Activated gamma-delta T cell treated with anti-CD3 and anti-CD28 coated beads, Interleukin-2, amount 50 U/mL, for 16 hours (primary cell): ENCODE measurements at places on chromosomes 11 and 22.
A peak's percentile ranks its signal among the peaks of the same experiment; 100 is the strongest.

DNA sequence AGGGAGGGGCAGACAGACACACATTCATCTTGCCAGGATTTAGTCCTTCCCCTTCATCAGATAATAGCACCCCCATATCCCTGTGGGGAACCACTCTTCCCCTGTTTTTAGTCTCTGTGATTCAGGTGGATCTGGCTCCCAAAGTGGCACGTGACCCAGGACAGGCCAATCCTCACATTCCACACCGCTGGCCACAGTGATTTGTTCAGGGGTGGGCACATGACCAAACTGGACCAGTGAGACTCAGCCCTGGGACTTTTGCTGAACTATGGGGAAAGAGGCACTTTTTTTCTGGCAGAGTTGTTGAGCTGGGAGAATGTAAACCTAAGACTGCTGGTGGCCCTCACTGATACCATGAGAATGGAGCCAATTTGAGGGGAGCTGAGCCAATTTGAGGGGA lies 19.1 kb upstream of the KCNJ11 start:
- no peak for DNase-seq

DNA sequence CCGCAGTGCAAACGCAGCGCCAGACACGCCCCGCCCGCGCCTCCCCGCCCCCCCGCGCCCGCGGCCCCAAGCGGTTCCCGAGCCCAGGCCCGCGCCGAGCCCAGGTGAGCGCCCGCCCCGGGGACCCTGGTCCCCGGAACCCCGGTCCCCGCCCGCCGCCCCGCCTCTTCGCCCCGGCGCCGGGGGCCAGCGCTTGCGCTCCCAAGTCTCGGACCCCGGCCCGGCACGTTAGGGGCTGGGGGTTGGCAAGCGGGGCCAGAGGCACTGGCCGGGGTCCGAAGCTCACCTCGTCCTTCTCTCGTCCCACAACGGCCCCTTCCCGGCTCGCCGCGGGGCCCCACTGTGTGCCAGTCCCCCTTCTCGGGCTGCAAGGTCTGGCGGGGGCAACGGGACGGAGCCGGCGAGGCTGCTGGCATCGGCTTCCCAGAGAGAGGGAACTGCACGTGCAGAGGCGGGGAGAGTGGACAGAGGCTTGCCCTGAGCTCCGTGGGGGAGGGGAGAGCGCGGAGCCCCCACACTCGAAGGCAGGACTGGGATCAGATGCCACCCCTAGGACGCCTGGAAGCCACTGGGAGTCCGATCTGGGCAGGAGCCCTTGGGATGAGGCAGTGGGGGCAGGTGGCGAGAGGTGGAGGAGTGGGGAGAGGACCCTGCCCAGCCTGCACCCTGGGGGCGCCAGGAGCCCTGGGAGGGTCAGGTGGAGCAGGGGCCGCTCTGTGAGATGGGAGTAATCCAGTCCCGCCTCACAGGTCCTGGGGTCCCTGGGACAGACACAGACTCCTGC lies 1.8 kb upstream of the AIFM3 start:
- DNase-seq = no peak

DNA sequence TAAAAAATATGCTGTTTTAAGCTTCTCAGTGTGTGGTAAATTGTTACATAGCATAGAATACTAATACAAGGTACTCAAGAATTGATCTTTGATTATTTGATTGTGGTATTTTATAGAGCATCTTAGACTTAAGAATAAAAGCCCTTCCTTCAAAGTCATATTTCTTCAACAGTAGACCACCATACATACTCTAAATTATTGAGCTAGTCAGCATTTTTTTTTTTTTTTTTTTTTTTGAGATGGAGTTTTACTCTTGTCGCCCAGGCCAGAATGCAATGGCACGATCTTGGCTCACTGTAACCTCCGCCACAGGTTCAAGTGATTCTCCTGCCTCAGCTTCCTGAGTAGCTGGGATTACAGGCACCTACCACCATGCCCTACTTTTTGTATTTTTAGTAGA lies 436.7 kb upstream of the LUZP2 start:
- DNase-seq = no peak

- no peak for DNase-seq
Measured at GRCh38 chr11:75066061-75066460, 30.6 kb downstream of the OR2AT4 start.

DNA sequence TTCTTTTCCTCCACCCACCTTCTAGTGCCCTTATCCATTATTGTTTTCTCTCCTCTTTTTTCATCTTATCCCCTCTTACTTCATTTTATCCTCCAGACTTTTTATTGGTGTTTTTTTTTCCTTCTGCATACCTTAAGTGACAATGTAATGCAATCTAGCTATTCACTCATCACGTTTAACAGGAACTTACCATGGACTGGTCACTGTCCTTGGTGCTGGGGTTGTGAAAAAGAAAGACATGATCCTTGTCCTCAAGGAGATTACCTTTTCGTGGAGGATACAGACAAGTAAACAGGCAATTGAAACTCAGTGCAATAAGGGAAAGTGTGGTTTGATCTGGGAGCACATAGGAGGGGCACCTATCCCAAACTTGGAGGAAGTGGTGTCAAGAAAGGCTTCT lies 20.7 kb downstream of the SYT9 start:
- no peak for DNase-seq

DNA sequence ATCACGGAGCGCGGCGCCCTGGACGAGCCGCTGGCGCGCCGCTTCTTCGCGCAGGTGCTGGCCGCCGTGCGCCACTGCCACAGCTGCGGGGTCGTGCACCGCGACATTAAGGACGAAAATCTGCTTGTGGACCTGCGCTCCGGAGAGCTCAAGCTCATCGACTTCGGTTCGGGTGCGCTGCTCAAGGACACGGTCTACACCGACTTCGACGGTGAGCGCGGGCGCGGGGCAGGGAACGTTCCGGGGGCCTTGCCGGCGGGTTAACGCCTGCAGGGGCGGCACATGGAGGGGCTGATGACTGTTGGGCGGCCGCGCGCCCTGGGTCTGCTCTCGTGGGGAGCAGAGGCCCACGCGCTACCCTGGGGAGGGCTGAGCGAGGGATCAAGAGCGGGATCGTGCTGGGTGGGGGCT lies 1.0 kb downstream of the PIM3 start:
- no peak for DNase-seq

GRCh38 chr11:94853836-94854235 lies 85.7 kb downstream of the AMOTL1 start:
- DNase-seq = no peak

DNA sequence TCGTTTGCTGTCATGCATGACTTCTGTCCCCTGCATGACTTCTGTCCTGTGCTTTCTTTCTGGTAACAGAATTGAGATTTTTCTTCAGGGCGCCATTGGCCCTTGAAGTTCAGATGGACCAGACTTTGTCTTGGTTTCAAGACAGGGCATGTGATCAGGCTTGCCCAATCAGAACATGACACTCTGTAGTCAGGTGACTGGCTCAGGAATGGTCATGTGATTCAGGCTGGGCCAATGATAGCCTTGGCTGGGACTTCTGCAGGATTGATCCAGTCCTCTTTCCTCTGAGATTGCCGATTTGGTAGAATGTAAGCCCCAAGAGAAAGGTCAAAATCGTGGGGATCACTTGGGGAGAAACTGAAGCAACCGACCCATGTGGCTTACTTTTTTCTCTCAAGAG lies 90.5 kb upstream of the ALX4 start:
- DNase-seq = no peak

DNA sequence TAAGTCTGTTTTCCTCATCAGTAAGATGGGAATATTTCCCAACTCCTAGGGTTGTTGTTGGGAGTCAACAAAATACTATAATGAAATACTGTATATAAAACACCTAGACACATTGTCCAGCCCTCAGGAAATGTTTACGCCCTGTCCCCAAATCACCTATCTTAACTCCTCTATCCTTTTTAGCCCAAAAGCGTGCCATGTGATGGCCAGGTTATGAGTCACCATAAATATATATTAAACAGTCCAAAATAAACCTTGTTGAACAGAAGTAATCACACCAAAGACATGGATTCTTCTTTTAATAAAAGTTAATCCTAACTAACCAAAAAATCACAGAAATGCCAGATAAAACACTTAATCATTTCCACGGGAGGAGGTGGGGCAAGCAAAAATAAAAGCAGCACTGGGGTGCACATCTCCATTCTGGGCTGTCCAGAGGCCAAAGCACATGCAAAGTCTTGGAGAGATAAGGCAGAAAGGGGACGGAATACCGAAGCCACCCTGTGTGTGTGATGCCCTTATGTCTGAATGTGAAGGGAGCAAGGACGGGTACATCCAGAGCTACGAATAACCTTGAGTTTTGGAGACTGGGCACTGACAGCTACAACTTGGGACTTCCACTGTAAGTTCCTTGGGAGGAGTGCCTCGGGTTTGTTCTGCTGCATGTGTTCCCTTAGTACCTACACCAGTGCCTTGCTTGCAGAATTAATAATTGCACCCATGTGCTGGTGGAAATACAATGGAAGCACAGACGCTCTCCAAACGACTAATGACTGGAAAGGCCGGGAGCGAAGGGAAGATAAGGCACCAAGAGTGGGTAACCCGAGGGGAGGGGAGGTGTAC lies 1.1 kb downstream of the OSBP start:
- no peak for DNase-seq

DNA sequence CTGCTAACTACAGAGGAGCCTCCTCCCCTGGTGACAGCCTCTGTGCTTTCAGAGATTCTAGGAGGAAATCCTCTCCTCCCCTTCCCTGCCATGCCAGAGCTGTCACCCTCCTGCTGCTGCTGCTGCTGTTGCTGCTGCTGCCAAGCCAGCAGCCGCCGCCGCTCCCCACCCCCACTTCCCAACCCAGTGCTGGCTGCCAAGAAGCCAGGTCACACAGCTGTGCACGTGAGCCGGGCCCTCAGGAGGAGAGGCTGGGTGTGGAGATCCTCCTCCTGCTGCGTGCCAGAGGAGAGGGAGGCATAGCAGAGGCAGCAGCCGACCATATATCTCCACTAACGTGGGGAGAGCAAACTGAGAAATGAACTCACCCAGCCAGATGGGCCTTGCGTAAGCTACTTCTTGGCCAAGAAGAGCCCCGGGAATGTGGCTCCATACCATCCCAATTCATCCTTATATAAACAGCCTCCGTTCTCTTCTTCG lies 12.4 kb downstream of the CRY2 start:
- DNase-seq = no peak

GRCh38 chr11:85913513-85913912 lies 58.3 kb downstream of the CCDC83 start:
- no peak for DNase-seq

- DNase-seq = no peak
Measured at GRCh38 chr11:47004595-47005033, 68.1 kb downstream of the CSTPP1 start.

GRCh38 chr22:46663001-46663400 lies 42.8 kb downstream of the GRAMD4 start:
- DNase-seq = no peak

DNA sequence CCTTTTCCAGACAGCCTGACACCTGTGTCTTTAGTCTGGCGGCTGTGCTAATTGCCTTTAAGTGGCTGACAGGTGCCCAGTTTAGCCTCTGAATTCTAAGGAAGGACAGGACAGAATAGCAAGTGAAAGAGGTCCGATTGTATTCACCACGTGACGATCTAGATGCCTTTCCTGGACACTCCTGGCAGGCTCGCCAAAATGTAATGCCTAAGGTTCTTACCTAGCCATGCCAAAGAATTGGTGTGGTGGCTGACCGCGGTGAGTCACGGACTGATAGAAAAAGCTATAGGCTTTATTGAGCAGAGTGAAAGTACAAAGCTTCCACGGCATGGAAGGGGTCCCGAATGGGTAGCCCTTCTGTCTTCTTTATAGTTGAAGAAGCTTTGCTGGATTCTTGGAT lies 26.7 kb downstream of the ANKRD42 start:
- no peak for DNase-seq

- DNase-seq = peak; percentile 18
Measured at GRCh38 chr11:70397983-70398833, at the start of gene CTTN. Gene CTTN, plus strand, starts transcription at chr11:70398529. Its CDS starts 8,769 bp downstream, at chr11:70407298.

- DNase-seq = no peak
Measured at GRCh38 chr22:27808451-27809225, 7.1 kb upstream of the MN1 start.

- no peak for DNase-seq
Measured at GRCh38 chr11:19253153-19253745, 12.5 kb upstream of the E2F8 start.

GRCh38 chr22:42428025-42428424 lies 4.2 kb downstream of the NFAM1 start:
- DNase-seq = no peak

GRCh38 chr11:98771791-98772190 lies 249.0 kb upstream of the CNTN5 start:
- DNase-seq = no peak

DNA sequence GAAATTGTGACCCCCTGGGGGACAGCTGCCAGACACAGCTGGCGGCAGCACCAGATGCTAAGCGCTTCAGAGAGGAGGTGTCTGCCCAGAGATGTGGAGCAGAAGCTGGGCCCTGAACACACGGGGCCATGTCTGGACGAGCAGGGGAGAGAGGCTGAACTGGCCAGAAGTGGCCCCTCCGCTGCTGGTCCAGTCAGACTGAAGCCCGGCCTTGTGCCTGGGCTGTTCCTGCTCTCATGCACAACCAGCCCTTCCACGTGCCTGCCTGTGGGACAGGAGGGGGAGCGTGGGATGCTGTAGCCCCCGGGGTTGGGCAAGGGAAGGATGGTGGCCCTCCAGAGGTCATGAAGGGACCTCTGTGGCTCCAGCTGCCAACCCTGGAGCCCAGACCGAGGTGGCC lies 1.8 kb downstream of the ADM2 start:
- DNase-seq = no peak

GRCh38 chr11:56909563-56909962 lies 79.2 kb upstream of the OR5AK2 start:
- DNase-seq = no peak

- DNase-seq = no peak
Measured at GRCh38 chr11:61783717-61784505, 8.5 kb downstream of the TMEM258 start.

DNA sequence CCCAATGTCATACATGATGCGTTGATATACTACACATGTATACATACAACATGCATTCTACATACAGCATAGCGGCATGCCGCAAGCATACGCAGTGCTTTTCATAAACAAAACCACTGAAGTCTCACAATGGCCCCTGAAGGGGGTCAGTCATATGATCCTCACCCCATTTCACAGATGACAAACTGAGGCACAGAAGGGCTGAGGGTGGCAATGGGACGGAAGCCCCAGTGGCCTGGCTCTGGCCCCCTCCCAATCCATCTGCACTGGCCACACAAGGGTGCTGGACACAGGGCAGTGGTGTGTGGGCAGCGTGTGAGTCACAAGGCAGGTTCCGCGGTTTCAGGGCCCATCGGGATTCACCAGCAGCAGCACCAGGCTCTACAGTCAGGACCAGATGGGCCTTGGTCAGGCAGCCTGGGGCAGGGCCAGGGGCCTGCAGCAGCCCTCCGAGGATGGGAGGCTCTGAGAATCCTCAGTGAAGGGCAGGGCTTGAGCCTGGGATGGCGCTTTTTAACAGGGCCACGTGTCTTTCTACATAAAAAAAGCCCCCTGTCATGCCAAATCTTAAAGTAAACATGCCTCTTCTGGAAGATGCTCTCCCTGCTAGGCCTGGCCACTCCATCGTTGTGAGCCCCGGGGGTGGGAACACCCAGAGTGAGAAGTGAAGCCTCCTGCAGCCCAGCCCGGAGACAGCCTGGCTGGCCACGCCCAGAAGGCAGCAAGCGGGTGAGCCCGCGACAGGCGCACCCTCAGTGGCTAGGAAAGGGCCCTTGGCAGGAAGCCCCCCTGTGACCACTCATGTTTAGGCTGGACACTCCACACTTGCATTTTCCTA lies 206.5 kb downstream of the CTTN start:
- no peak for DNase-seq
